ENCODE measurements at places on chromosomes 12 and 14.

- peak; percentile 7 for DNase-seq
These were observed 164.3 kb upstream of the TMPO start for GRCh38 chr12:98351089-98351488.

- DNase-seq: no peak
These were observed 1234.6 kb downstream of the SLC16A7 start for GRCh38 chr12:60830381-60830780.

- no peak for DNase-seq
These were observed 139.1 kb upstream of the PELI2 start for GRCh38 chr14:55979096-55979495.

- DNase-seq: no peak
These were observed 6.3 kb downstream of the PCK2 start for GRCh38 chr14:24100197-24100981.

GRCh38 chr14:30156571-30156970 is 228.9 kb upstream of the PRKD1 start:
- no peak for DNase-seq

- DNase-seq: no peak
These were observed 11.4 kb downstream of the FERMT2 start for GRCh38 chr14:52939427-52939826.

- DNase-seq: no peak
These were observed 9.7 kb upstream of the PLBD1 start for GRCh38 chr12:14577344-14577743.

- no peak for DNase-seq
These were observed 74.0 kb downstream of the SNAPC1 start for GRCh38 chr14:61836184-61836583.

- DNase-seq: no peak
These were observed 50.5 kb downstream of the SSH1 start for GRCh38 chr12:108806921-108807320.

- no peak for DNase-seq
These were observed 3.0 kb downstream of the NAB2 start for GRCh38 chr12:57091638-57092528.

DNA sequence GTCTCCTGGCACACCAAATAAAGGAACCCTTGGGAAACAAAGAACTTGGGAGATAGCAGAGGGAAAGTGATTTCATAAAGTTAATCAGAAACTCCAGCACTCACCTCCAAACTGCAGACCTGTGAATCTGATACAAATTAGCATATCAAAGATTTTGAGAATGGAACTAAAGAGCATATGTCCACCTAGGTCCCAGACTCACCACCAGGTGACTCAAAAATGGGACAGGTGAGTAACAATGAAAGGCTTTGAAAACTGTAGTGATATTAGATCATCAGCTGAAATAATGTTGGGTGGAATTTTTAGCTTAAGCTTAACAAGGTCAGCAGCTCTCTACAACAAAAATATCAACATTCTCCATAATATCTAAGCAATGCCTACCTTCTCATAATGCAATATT is 214.8 kb downstream of the RERGL start:
- no peak for DNase-seq

DNA sequence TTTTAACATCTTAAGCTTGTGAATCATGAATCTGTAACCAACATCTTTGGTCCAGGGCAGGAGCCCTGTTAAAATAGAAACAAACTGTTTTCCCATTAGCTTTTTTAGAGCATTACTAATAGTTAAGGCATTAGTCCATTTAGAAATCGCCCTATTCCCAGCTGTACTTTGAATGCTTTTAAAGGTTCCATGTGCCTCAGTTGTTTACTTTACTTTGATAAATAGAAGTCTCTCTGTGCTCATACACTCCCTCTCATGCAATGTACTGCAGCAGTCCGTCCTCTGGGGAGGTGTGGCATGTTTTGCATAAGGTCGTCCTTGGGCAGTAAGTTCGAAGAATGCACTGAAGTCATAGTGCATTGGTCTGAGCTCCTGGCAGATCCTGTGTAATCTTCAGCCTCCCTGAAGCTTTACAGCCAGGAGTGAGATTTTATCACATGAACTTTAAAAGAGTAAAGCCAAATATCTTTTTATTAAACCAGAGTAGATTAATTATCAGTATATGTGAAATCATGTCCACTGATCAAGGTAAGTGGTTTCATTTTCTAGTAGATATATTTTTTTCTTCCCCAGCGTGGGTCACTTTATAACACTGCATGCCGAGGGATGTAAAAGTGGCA is 134.7 kb downstream of the FGD4 start:
- DNase-seq: no peak

DNA sequence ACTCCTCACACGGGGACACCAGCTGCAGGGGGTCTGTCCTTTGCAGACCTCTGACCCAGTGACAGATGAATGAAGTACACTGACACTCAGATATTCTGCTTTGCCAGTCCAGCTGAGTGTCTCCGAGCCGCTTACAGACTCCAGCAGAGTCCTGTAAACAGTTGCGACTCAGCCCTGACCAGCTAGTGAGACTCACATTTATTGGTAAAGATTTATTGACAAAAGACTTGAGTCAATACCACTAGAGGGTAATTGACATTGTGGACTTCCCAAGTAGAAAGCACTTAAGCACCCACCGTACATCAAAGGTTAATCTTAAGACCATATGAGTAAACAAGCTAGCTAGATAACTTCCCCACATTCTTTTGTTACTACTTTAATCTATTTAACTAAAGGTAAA is 9.8 kb upstream of the FKBP4 start:
- DNase-seq: no peak

GRCh38 chr12:68042212-68042699 is 53.0 kb downstream of the IFNG-AS1 start:
- peak; percentile 61 for DNase-seq

DNA sequence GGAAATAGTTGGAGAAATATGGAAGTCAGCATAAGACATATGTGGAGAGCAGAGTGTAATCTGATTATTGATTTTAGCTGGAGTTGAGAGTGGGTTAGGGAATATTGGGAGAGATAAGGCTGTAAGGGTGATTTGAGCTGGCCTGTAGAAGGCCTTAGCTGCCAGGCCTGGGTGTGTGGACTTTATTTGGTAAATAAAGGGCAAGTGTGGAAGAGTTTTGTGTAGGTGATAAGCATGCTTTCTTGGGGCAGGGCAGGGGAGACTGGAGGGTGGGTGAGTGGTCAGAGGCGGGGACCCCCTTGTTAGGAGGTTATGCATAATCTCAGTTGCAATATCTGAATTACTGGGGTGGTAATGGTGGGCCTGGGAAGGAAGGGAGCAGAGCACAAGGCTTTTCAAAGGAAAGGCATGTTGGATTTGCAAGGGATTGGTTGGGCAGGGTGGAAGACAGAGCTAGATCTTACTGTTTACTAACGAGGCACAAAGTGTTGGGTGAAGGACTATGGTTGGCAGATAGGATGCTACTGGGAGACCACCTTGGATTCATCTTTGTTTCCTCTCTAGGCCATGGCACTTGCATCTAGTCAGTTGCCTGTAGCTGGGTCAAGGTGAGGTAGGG is 5.5 kb downstream of the KHNYN start:
- DNase-seq: no peak

DNA sequence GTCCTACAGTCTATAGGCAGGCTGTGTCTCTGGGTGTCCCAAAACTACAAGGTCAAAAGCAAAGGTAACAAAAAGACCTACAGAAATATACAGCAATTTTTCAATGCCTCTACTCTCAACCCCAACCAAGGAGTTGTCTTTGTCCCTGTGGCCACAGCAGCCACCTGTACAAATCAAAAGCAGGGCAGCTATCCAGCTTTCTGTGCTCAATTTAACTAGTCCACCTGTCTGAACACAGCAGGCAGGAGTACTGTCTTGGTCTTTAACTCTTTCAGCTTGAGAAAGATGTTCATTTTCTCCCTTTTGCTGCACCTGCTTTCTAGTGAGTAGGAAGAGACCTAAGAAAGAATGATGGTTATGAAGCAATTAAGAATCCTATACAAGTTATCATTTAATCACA is 19.7 kb downstream of the GDF11 start:
- no peak for DNase-seq

DNA sequence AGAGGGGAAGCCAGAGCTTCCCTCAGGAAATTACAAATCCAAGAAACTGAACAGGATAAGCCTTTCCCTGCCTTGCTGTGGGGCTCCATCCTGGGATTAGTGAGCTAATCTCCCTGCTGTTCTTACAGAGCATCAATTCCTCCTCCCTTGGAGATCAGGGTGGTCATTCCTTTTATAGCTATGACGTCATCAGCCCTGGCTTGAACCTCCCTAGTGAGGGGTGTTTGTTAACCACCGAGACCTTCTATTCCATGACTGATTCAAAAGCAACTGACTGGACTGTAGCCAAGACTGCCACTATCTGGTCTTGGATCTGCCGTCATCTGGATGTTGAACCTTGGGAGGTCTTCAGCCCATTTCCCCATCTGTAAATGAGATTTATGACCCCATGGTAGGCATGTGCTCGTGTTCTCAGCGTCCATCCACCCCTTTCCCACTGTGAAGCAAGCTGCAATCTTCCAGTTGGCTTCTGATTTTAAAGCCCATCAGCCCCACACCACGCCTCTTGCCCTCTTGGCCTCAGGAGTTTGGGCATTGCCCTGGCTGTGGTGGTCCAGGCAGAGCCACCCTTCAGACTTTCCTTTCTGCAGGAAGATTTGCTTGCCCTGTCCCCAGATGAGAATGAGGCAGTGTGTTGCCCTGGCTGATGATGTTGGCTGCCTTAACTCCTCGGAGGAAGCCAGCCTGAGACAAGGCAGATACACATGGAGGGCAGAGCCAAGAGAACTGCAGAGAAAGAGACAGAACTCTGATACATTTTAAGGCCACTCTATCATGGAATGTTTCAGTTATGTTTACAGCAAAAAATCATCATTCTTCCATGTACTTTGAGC is 59.6 kb upstream of the ACTN1 start:
- DNase-seq: peak; percentile 62

DNA sequence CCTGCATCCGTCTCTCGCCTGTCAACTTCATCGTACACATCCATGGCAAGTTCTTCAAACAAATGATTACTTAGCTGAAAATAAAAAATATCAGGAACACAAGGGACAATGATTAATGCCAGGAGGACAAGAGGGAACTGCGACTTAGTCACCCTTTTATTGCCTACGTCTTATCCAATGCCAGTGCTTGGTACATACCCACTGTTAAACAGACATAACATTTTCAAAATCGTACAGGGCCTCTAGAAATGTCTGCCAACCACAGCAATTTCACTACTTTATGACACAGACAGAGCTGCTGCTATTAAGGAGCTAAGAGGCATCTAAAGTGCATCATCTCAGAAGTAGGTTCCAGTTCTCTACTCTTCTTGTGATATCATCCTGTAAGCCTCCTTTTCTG is 34.6 kb downstream of the GIT2 start:
- no peak for DNase-seq

DNA sequence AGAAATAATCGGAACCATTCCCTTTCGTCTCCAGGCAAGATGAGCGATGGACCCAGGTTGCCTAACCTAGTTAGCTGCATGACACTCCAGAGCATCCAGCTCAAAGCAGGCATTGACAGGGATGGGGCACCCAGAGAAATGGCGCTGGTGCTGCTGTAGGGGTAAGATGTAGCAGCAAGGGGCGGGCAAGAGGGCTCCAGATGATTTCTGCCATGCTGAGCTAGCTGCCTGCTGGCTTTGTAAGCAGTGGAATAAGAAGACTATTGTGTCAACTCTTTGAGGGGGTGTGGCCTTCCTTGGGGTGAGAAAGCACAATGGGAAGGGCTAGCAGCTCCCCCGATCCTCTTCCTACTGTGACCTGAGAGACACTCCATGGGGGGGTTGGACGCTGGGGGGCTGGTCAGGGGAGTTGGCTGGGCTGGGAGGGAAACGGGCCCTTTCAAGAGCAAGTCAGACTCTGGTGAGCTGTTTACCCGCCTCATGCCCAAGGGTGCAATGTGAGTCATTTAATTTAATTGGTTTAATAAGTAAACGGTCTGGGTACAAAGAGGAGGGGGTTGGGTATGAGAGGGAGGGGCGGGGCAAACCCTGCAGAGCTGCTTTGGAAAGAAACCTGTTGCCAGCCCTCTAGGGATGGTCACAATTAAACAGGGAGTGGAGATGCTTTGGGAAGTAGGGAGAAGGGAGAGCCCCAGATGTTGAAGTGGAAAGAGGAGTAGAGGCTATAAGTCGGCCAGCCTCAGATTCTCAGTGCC is 50.5 kb downstream of the B4GALNT3 start:
- peak; percentile 96 for DNase-seq

Measured in endodermal cell (in vitro differentiated cells).